Thoracic aorta (tissue), 2 donors: ENCODE measurements at places on chromosomes 3 and 15.

GRCh38 chr3:100169201-100169920, 55.1 kb upstream of the FILIP1L start:
- DNase-seq = no peak

GRCh38 chr3:28664123-28664522, 315.5 kb upstream of the AZI2 start:
- DNase-seq = no peak

GRCh38 chr3:122094125-122094524, 39.0 kb downstream of the CD86 start:
- no peak for DNase-seq

- DNase-seq = no peak
These were observed 502.5 kb upstream of the GOLIM4 start for GRCh38 chr3:168598250-168598649.

GRCh38 chr3:36542186-36542585, 161.9 kb downstream of the STAC start:
- no peak for DNase-seq

- no peak for DNase-seq
These were observed 706 bp downstream of the DVL3 start for GRCh38 chr3:184155644-184156521.

DNA sequence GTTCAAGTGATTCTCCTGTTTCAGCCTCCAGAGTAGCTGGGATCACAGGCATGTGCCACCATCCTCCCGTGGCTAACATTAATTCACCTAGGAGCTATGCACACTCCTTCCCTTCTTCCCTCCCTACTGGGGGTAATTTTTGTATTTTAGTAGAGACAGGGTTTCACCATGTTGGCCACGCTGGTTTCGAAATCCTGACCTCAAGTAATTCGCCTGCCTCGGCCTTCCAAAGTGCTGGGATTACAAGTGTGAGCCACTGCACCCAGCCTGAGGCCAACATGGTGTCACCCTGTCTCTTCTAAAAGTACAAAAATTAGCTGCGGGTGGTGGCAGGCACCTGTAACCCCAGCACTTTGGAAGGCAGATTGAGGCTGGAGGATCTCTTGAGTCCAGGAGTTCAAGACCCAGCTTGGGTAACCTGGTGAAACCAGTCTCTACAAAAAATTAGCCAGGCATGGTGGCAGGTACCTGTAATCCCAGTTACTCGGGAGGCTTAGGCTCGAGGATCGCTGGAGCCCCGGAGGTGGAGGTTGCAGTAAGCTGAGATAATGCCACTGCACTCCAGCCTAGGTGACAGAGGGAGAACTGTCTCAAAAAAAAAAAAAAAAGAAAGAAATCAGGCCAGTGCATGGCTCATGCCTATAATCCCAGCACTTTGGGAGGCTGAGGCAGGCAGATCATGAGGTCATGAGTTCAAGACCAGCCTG, 6.1 kb downstream of the RNU5B-1 start:
- no peak for DNase-seq
